Cardiac fibroblast (primary cell): ENCODE measurements at places on chromosomes 12 and 14.

DNA sequence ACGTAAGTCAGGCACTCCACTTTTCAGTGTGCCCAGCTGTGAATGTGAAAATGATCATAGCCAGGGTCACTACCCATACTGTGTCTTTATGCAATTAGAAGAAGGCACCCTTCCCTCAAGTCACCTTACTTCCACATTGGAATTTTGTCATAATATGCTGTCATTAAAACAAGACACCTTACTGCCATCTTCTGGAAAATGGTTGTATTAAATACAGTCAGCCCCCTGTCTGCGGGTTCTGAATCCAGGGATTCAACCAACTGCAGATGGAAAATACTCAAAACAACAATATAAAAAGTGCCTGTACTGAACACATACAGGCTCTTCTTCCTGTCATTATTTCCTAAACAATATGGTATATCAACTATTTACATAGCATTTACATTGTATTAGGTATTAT is 70.2 kb upstream of the TBX5 start:
- DNase-seq = peak; percentile 50

- no peak for DNase-seq
These were observed 55.1 kb downstream of the PRIMA1 start for GRCh38 chr14:93733231-93733630.

DNA sequence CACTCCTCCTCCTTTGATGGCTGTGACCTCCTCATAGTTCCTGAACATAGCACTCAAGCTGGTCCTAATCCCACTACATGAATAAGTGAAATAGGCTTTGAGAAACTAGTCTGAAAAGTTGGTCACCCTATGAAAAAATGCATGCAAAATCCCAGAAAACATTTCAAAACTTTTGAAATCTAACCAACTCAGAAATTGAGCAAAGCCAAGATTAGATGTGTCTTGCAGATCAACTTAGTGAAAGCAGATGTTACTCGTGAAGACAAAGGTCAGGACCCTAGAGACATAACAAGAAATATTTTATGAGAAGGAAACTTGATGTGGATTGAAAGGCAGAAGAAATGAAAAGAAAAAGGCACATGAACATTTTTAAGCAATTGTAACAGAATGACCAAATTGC is 63.3 kb downstream of the TSHR start:
- no peak for DNase-seq

DNA sequence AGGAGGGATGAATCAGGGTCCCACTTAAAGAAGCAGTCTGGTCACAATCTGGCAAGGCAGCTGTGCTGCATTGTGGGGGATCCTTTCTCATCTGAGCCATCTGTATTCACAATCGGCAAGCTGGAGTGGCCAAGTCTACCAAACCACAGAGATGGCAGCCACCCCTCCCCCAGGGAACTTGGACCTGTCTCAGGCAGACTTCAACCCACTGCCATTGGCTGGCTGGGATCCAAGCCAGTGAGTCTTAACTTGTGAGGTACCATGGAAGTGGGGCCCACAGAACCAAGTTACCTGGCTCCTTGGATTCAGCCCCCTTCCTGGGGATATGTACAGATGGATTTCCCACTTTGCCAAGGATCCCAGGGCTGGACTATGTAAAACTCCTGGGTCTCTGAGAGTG is 196.8 kb downstream of the SLC16A7 start:
- no peak for DNase-seq

DNA sequence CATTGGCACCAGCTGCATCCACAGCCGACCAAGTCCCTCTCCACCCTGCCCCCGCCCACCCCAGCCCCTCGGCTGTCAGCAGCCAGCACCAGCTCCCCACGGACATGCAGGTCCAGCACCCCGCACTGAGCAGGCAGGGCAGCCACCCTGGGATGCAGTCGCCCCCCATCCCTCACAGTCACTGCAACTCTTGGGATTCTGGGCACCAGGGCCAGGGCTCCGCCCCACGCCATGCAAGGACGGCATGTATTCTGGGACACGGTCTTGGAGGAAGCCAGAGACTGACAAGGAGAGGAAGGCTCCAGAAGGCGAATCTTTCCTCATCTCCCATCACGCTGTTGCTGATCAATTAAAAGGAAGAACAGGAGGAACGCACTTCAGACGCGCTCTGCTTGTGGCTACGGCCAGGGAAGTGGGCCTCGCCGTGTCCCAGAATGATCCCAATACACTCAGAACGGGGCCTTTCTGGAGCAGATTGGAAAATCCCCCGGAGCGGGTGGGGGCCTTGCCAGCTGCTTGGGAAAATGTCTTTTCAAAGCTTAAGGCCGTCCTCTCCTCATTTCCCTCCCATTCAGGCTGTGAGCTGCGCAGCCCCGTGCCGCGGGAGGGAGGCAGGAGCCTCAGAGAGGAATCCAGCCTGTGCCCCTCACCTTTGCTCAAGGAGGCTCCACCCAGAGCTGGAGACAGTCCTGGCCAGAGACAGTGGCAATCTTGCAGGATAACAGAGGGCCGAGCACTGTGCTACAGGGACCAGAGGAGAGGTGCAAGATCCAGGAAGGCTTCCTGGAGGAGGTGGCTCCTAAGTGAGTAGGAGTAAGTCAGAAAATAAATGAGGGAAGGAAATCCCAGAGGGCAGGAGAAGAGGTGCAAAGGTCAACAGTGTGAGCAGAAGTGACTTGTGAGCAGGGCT is 54.1 kb upstream of the DIO3 start:
- no peak for DNase-seq

DNA sequence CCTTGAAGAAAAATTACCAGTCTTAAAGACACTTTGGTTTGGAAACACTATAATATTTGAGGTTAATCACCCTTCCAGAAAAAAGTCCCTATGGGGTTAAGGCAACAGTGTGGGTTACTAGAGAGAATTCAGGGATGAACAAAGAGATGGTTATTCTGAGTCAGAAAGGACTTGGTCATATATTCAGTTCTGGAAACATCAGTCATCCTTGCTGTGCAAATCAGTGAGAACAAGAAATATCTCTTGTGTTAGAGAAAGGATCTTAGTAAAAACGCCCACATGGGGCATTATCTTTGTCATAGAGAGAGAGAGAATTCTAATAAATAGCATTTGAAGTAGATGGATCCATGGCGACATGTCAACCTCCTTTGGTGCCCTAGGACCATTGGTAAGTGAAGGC is 59.4 kb upstream of the E2F7 start:
- DNase-seq = peak; percentile 94

DNA sequence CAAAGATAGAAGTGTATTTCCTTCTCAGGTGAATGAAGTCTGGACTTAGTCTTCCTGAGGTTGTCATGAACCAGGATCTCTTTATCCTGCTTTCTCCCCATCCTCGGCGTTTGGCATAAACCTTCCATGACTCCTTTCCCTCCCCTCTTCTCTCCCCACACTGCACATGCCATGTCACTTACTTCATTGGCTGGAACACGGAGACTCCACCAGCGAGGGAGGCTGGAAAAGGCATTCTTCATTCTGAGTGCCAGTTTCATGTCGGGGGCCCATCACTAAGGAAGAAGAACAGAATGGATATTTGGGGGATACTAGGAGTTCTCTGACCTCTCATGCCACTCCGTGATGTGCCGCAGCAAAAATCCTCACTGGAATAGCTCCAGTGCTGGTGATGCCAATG is 105.6 kb downstream of the VCPKMT start:
- DNase-seq = no peak

- DNase-seq = peak; percentile 88
These were observed 39.8 kb downstream of the NOPCHAP1 start for GRCh38 chr12:105025890-105026289.

GRCh38 chr12:23891115-23891514 is 58.4 kb downstream of the SOX5 start:
- DNase-seq = no peak

DNA sequence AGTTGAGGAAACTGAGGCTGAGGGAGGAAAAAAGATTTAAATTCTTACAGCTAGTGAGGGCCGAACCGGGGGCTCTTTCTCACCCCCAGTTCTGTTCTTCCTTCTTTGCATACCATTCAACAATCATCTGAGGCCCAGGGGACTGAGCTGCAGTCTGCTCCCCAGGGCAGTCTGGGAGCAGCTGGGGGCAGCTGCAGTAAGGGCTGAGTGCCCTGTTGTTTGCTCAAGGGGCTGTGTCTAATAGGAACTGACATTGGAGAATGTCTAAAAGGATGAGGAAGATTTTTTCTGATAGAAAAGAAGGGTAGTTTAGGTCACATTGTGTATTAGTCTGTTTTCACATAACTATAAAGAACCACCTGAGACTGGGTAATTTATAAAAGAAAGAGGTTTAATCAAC is 42.2 kb downstream of the SLC17A8 start:
- no peak for DNase-seq

DNA sequence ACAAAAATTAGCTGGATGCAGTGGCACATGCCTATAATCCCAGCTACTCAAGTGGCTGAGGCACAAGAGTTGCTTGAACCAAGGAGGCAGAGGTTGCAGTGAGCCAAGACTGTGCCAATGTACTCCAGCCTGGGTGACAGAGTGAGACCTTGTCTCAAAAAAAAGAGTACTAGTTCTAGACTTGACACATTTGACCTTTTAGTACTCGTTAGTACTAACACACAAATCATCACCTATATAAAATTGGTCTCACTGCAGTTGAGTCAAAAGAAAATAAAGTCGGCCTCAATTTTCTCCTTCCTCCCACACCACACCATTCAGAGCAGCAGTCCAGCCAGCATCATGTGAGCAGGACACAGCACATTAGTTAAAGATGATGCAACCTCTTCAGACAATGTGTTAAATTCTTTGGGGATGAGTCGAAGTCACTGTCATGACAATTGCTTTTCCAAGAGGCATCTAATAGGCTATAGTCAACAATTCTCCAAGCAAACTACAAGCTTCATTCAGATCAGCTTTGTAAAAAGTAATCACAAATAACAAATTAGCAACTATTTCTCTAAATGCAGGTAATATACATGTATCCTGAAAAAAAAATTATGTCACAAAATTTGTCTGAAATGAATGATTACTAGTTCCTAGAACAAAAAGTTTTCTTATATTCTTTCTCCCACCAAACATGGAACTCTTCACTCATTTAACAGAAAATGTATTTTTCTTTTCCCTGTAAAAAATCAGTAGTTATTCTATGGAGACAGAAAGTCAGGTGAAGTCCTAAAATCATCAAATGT is 55.6 kb downstream of the CLIP1 start:
- DNase-seq = peak; percentile 96

- DNase-seq = peak; percentile 49
These were observed 154.1 kb downstream of the BTG1 start for GRCh38 chr12:91991399-91992187.

DNA sequence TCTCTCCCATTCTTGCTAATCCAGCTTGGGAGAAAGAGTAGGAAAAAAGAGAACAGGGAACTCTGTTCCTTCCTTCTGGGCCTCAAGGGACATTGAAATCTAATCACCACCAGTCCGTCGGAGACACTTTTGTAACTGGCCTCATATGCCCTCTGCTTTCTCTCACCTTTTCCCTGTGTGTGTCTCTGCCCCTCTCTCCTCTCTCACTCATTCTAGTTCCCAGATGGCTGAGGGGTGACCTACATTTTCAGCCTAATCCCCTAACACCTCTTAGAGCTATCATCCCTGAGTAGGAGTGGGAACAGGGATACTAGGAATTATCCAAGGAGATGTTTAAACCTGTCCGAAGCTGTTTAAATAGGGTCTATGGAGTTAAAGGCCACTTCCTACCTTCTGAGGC is 8.9 kb upstream of the PCK2 start:
- no peak for DNase-seq

- no peak for DNase-seq
These were observed 694 bp upstream of the DIABLO start for GRCh38 chr12:122226366-122227125.

GRCh38 chr12:64058541-64059265 is 163.4 kb downstream of the KICS2 start:
- no peak for DNase-seq
